ENCODE measurements at places on chromosomes 2 and 18.

- no peak for DNase-seq
Observed at GRCh38 chr2:167438206-167438605, 549.9 kb downstream of the XIRP2 start.

GRCh38 chr2:9527995-9528787 is 27.4 kb downstream of the ADAM17 start:
- no peak for DNase-seq

- DNase-seq: no peak
Observed at GRCh38 chr2:437756-438393, 150.0 kb upstream of the ALKAL2 start.

GRCh38 chr2:54901224-54901986 is 148.8 kb downstream of the RTN4 start:
- no peak for DNase-seq

- no peak for DNase-seq
Observed at GRCh38 chr2:191396794-191397193, 151.6 kb downstream of the MYO1B start.

DNA sequence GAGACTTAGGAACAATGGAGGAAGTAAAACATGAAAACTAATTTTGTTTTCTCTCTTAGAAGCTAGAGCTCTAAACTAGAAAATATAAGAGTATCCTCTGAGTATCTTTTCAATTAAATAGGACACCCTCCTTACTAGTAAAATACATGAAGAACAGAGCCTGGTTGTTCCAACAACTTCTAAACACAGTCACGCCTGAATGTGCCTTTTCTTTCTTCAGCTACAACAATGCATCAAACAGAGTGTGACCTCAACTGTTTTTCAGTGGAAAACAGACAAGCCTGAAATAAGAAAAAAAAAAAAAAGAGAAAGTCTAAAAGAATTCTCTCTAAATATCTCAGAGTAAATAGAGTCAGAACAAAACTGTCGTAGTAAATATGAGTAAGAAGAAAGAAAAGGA is 928.8 kb downstream of the CNTNAP5 start:
- no peak for DNase-seq

GRCh38 chr2:175463589-175464310 is 282.2 kb upstream of the ATP5MC3 start:
- DNase-seq: no peak

- DNase-seq: no peak
Observed at GRCh38 chr18:9130806-9131205, 5.8 kb upstream of the ANKRD12 start.

GRCh38 chr18:51251625-51252024 is 54.1 kb upstream of the MEX3C start:
- no peak for DNase-seq

GRCh38 chr2:16390561-16390960 is 275.1 kb downstream of the CYRIA start:
- DNase-seq: no peak

DNA sequence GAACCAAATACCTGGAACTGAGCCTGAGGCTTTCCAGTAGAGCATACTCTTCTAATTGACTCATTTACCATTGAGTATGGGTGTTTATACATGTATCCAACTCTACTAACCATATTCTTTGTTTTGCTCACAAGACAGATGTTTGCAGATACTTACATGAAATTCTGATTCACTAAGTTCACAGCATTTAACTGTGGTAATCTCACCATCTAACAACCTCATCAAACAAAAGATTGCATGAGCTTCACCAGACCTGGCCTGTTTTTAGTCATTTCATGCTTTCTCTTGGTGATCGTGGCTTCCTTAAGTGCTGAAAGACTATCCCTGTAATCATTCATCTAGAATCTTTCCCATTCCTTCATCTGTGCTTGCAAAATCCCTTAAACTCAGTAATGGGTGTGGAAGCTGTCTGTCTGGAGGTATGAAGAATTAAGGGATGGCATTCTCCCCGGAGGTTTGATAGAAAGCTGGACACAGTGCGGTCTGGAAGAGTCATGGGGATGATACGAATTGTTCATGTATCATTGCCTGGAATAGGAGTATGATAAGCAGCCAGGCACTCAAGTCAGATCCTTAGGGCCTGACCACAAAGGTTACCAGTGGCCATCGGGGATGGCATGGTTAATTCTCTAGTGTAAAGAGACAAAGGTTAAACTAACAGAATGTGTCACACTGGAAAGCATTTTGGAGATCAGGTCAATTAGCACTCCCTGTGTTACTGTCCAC is 42.0 kb upstream of the IL1R1 start:
- no peak for DNase-seq

- no peak for DNase-seq
Observed at GRCh38 chr2:217360781-217361482, 501.1 kb upstream of the TNP1 start.

DNA sequence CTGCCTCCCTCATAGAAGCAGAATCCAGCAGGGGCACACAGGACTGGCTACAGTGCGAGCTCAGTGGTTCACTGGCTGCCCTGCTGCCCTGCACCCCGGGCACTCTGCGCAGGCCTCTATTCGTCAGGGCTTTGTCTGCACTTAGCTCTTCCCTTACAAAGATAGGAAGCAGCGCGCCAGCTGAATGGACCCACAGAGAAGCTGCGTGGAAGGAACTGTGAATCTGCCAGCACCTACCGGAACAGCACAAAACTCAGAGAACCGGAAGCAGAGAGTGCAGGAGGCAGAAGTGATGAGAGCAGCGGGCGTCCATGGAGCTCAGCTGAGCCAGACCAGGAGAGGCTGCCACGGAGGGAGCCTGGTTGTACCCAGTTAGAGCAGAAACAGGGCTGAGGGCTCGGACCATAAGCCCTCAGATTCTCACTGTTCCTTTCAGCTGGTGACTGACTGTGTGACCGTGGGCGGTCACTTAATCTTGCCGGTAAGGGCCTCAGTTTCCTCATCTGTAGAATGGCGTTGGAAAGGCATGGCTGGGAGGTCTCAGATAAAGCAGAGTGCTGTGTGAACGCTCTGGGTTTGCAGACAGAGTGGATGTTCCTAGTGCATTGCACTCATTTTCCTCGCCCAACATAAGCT is 23.1 kb upstream of the SLC66A3 start:
- DNase-seq: peak; percentile 60

DNA sequence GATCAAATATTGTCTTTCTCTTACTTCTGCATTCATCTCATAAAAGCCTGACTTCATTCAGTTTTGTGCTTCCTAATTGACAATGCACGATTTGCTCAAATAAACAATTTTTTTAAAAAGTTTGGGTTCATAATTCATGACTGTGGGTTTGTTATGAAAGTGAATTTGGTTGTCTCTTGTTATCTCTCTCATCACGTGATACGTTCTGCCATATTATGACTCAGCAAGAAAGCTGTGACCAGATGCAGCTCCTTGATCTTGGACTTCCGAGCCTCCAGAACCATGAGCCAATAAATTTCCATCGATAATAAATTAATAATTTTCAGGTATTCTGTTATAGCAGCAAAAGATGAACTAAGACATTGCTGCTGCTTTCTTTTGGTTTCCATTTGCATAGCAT is 156.5 kb upstream of the LRATD1 start:
- no peak for DNase-seq

GRCh38 chr2:12222554-12222953 is 476.1 kb downstream of the LPIN1 start:
- no peak for DNase-seq

DNA sequence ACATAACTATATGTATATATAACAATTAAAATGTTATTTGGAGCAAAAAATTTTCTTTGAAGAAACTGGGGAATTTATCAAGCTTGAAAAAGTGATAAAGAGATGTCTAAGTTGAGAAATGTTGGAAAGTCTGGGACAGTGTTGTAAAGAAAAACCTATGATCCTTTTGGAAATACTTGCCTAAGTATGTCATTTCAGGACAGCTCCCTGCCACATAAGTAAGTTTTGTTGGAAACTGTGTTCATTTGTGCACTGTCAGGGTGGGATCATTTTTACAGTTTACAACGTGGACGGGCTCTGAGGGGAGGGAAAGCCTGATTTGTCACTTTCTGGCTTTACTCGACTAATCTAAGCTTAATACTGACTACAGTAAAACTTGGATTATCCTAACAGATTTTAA is 10.4 kb upstream of the COL3A1 start:
- no peak for DNase-seq

DNA sequence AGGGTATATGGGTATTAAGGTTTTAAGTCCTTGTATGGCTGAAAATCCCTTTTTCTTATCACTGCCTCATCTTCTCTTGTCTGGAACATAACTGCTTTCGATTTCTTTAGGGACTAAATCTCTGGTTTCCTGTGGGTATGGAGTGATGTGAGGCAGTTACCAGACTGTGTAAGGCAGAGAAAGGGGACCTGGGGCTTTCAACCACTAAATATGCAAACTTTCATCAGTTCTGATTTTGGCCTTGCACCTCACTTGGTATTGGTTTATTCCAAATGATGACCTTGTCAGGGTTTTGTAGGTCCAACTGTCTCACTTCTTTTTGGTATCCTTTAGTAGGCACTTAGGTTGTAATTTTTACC is 9.3 kb downstream of the MAP4K4 start:
- no peak for DNase-seq

- no peak for DNase-seq
Observed at GRCh38 chr18:63241317-63241712, 78.3 kb downstream of the BCL2 start.

GRCh38 chr2:160522951-160523710 is 29.5 kb upstream of the RBMS1 start:
- DNase-seq: no peak

DNA sequence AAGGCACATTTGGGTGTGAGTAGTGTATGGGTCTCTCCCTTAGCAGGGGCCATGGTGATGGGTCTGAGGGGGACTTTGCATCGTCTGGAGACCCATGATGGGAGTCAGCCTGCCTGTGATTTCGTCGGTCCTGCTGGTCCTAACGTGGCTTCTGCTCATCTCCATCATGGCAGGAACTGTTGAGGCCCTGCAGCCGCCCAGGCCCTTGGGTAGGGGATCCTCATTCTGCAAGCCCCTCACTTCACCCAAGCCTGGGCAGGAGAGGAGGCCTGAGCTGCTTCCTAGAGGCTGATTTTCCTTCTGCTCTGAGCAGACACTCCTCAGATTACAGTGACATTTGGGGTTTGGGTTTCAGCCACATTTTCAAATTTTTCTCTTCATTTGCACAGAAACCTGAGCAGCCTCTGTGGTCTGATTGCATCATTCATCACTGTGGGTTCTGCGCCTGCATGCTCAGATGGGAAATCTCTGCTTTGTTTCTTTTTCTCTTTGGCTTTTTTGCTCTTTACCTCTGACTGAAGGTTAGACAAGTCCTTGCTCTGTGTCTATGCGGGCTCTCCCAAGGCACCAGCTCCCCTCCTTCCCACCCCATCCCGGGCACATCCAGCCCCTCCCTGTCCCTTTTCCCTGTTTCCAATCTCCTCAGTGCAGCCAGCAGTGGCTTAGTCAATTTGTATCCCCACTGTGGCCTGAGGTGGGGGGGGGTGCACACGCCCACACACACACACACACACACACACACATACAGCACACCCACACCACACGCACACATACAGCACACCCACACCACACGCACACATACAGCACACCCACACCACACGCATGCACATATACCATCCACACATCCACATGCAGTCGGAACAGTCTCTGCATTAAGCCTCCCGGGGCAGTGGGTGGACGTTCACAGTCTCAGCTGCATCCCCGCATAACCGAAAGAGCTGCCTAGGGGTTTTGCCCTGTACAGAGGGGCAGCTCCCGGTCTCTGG is 305.4 kb upstream of the HS6ST1 start:
- no peak for DNase-seq

- no peak for DNase-seq
Observed at GRCh38 chr18:12990123-12990475, 1.1 kb upstream of the CEP192 start.

DNA sequence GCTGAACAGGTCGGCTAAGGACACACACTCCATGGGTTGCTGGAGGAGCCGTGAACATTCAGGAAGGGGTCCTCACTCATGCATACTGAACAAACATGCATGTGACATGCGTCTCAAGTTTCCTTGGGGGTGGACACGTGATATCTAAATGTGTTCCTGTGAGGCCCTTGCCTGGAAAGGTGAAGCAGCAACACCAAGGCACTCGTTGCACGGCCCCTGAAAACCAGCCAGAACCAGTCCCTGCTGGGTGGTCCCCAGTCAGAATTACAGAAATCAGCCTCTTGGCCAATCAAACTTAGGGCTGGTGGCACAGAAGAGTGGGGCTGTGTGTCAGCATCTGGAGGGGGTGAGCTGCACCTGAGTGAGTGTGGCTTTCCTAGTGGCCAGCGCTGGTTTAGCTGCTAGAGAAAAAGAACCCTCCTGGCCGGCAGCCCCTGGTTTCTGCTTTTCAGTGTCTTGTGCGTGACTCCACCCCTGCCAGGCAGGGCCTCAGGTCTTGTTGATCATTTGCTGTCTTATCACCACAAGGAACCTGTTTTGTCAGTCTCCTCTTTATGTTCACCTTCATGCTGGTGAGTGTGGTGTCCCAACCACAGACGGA is 3.2 kb upstream of the AQP12B start:
- DNase-seq: no peak

GRCh38 chr2:170339322-170339721 is 161.4 kb downstream of the MYO3B start:
- DNase-seq: no peak

GRCh38 chr2:173101687-173102086 is 26.0 kb downstream of the MAP3K20 start:
- DNase-seq: no peak

DNA sequence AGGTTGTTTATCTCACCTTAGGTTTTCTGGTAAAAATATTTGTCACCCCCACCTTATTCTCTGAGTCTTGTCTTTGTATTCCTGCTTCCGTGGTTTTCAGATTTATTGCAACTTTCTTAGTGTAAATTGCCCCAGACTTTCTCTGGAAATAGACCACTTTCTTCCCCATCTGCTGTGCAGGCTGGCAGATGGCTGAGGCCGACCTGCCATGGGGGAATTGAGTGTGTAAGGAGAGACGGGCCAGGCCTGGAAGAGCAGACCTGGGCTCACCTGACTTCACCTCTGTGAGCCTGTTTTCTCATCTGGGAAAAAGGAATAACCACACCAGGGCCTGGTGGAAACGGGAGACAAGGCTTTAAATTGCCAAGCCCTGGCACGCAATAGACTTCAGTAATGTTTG is 44.9 kb downstream of the ACKR3 start:
- DNase-seq: no peak

GRCh38 chr2:12741380-12741779 is 24.6 kb downstream of the TRIB2 start:
- no peak for DNase-seq

- DNase-seq: no peak
Observed at GRCh38 chr2:176832086-176832485, 380.5 kb upstream of the HNRNPA3 start.

GRCh38 chr2:166464187-166464586 is 29.9 kb downstream of the SCN7A start:
- no peak for DNase-seq

- DNase-seq: no peak
Observed at GRCh38 chr2:60538101-60538500, 15.4 kb downstream of the BCL11A start.
